ENCODE measurements at places on chromosomes 13 and 19.

GRCh38 chr13:86402500-86402899 lies 603.3 kb upstream of the SLITRK6 start:
- no peak for DNase-seq

GRCh38 chr19:46463516-46463915 lies 7.8 kb downstream of the PNMA8A start:
- DNase-seq = no peak

DNA sequence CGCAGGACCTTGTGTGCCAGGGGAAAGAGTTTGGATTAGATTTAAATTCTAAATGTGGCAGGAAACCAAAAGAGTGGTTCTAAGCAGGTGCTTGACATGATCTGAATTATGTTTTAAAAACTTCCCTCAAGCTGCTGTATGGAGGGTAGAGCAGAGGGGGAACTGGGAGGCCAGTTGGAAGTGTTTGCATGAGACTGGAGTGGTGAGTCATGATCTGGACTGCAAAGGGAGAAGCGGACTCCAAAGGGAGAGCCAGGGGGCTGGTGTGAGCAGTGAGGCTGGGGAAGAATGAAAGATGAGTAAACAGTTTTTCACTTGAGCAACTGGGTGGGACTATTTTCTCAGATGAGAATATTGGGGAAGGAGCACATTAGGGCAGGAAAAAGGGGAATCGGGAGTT lies 206.1 kb downstream of the DNAJC15 start:
- DNase-seq = no peak

DNA sequence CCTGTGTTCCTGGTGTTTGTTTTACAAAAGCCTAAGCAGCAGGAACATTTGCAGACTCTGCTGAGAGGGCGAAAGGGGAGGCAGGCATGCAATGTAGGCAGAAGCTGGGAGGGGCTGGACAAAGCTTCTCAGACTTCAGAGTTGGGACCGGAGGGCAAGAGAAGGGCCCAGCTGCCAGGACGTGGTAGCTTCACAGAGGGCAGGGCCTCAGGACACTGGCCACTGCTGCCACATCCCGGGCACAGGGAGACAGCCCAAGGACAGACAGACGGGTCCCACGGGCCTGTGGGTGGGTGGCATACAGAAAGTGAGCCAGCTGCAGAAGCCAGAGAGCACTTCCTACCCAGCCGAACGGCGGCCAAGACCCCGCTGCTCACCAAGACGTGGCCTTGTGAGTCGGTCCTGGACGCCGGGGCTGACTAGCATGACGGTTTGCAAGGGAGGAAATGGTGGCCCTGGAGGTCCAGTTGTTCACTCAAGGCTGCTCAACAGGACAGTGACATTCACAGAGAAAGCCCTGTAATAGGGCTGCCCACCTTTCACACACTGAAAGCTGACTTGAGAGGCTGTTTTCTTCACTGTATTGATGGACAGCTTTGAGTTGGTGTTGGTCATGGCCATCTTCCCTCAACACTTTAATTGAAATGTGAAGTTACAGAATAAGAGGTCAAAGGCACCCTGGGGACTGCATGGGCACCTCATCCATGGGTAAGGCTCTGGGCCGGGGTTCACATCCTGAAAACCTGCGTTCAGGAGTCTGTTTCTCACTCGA lies 23.7 kb upstream of the TFDP1 start:
- no peak for DNase-seq

DNA sequence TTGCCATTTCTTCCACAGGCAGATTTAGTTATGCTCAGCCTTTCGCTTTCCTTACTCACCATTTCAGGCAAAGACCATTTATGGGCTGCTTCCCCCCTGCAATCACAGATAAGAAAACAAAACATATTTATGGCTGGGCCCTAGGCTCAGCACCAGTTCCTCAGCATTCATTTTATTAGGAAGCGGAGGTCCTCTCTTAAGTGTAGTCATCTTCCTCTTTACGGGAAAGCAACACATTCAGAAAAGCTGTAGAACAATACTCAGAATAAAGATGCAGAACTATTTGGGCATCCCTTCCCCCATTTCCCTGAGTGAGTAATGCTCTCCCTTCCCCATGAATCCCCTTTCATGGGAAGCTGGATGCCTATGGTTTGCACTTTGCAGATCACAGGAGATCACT lies 27.9 kb downstream of the FLT1 start:
- DNase-seq = no peak

GRCh38 chr19:7751157-7751783 lies 3.9 kb upstream of the CD209 start:
- DNase-seq = no peak

DNA sequence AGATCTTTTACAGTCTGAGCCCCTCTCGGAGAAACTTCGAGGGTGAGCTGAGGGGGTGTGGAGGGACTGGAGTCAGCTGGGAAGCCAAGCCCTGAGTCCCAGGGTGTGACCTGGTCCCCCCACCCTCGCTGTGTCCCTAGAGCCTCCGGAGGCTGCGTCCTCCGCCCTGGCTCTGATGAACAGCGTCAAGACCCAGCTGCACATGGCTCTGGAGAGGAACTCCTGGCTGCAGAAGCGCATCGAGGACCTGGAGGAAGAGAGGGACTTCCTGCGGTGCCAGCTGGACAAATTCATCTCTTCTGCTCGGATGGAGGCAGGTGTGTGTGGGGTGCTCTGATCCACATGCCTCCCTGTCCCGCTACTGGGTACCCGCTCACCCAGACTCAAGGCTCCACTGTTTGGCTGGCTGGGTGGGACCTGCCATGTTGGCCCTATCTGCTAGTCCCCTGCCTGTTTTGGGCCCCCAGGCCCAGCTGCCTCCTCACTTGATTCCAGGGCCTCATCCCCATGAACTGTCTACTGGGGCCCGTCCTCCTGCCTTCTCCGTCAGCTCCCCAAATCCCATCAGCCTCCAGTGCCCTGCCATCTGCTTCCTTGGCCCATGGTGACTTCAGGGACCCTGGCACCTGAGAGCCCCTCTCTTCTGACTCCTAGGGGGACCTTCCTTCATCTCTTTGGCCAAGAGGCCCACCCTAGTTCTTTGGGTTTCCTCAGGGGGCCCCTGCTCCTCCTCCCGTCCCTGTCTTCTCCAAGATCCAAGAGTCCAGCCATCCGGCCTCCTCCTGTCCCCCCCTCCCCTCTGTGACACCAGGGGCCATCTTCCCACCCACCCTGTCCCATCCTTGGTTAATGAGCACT lies 1.5 kb downstream of the CCDC106 start:
- DNase-seq = no peak

DNA sequence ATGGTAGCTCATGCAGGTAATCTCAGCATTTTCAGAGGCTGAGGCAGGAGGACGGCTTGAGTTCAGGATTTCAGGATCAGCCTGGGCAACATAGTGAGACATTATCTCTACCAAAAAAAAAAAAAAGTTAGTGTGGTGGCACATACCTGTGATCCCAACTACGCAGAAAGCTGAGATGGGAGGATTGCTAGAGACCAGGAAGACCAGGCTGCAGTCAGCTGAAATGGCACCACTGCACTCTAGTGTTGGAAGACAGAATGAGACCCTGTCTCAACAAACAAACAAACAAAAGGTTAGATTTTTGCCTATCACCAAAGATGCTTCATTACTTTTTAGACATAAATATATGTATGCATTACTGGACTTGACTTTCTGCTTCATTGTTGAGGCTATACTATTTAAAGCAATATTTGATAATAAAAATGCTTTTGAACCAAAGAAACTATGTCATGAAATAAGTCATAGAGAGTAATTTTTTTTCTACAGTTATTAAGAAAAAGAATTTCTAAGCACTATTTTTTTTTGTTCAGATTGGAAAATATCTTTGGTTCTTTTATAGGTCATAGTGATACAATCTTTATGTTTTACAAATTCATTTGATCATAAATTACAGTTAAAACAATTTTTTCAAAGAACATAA lies 1180.1 kb upstream of the ATXN8OS start:
- no peak for DNase-seq

- no peak for DNase-seq
These were observed 68.3 kb downstream of the DNAJC3 start for GRCh38 chr13:95745289-95745688.

DNA sequence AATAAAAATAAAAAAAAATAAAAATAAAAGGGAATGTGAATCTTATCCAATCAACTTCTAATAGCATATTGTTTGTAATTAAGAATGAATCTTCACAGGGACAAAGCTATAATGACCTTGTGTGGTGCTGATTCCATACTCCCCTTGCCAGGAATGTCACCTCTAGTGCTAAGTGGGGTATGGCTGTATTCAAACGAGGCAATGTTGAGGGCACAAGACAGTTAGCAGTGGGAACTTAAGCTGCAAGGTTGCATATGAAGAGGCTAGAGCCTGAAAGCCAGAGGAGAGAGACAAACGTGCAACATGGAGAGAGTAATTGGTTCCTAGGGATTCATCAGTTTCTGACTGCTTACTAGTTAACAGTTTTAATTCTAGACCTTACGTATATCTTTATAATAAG lies 43.9 kb upstream of the CSNK1A1L start:
- DNase-seq = no peak

DNA sequence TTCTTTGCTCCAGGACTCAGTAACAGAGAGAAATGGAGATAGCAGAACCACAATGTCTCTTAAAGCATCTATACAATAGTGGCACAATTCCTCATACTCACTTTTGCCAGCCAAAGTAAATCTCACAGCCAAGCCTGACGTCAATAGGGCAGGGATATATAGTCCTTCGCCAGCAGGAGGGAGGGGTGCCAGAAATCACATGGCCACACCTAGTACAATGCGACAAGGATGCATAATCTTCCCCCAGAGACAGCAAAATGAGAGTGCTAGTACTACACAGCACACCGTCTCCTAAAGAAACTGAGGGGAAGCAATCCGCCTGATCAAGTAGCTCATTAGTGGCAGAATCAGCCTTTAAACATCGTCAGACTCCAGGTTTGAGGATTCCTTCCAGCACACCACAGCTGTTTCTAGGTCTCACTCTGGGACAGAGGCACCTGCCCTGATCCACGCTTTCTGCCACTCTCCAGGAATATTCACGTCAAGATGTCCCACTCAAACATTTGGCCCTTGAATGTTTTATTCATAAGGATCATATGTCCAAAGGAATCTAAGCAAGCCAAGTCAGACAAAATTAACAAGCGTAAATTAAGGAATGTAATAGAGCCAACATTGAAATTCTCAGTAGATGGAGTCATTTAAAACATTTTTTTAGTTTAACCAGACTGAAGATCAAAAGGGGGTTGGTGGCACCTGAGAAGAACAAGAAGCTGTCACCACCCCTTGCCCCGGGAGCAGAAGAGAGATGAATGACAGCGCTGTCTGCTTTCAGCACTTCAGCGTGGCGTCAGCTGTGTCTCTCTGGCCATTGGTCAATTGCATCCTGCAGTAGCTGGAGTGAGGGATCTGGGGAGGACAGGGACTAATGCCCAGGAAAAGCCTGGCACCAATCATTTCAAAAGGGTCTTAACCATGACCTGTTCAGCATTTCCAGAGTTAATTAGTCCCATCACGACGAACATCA lies 63.5 kb upstream of the SERP2 start:
- DNase-seq = no peak

- DNase-seq = no peak
These were observed 13.3 kb downstream of the CDC16 start for GRCh38 chr13:114248011-114248410.

DNA sequence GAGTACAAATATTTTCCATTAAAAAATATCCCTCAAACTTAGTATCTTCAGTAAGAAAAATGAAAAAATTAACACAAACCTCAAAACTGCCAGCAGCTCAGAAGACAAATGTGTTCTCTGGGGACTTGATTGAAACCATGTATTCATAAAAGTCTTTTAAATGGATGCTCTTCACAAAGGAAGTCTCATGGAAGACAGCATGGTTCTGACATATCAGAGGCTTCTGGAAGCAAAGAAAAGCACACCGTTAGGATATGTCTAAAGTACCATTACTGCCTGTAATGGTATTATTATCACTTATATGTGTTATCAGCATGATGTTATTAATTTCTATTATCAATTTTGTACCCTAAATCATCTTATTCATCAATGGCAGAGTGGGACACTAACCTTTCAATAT lies 302.8 kb downstream of the ENOX1 start:
- DNase-seq = no peak

DNA sequence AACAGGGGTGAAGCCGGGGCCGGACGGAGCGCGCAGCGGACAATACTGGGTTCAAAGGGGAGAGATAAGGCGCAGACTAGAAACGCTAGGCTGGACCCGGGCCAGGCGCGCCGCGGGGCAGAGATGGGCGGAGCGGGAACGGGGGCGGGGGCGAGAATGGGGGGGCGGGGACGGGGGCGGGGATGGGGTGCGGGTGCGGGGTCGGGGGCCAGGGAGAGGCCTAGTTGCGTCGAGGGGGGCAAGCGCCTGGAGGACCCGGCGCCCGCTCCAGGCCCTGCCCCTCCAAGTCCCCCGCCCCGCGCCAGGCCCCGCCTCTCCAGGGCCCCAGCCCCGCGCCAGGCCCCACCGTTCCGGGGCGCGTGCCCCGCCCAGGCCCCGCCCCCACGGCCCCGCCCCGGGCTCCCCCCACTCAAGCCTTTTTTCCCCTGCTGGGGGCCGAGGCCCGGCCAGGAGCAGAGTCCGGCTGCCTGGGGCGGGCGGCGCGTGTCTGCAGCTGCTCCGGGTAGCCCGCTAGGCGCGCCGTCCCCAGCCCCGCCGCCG lies at the start of gene CERS4:
Gene CERS4 (plus strand): TSS at position 449 of the 540 bp plus-strand sequence. CDS start 41,707 bp downstream, outside the sequence.
- DNase-seq = no peak

- DNase-seq = no peak
These were observed 491.0 kb downstream of the FGF9 start for GRCh38 chr13:22161871-22162270.

DNA sequence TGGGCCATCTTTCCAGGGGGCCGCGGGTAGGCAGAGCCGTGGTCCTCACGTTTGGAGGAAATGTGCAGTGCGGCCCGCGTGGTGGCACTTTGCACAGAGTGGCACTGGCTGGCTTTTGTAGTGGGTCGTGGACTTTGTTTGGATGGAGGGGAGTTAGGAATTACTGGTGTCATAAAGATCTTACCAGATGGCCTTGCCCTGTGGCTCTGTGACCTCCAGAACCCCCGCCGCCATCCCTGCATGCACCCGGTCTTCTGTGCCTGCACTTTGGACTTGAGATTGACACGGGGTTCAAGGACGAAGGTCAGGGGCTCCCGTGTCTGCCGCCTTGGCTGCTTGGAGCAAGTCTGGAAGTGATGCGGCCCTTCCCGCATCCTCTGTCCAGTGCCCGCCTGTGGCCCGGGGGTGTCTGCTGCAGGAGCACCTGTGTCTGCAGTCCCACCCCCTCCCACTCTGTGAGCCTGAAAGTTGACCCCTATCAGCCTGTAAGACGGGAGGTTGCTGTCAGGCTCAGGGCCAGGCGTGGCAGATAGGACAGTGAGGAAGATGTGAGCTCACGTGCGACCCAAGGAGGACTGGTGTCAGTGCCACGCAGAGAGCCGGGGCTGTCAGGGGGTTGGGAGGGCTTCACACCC lies 2.2 kb downstream of the GNA11 start:
- DNase-seq = no peak

DNA sequence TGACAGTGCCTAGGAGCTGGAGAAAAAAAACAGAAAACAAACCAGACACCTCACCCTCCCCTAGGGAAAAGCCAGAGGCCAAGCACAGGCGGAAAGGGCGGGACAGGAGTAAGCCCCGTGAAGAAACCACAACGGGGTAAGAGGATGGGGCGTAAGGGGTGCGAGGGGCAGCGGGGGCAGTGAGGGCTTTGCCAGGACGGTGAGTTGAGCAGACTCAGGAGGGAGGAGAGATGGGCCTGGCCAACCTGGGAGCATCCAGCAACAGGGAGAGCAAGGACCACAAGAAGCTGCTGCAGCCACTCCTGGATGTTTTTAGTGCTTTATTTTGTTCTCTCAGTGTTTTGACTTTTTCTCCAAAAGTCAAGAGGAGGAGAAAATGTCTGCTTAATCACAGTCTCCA lies 114.1 kb upstream of the SOX1 start:
- DNase-seq = no peak
